ENCODE measurements at places on chromosomes 7 and 10.

DNA sequence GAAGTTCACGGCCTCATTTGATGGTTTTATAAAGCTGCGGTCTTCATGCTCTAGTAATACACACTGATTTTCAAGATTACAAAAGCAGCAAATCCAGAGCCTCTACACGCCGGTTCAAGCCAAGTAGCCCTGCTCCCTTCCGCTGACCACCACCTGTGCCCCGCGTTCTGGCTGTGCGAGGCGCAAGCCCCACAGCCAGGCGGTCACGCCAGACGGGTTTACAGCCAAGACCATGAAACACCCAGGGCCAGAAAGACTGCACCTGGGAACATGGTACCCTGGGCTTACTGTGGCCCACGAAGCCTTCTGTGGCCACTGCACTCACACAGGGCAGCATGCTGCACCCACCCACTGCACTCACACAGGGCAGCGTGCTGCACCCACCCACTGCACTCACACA lies 33.6 kb downstream of the GPER1 start:
- no peak for DNase-seq

- DNase-seq: no peak
These were observed 3.3 kb downstream of the EPHA1 start for GRCh38 chr7:143405173-143406001.

DNA sequence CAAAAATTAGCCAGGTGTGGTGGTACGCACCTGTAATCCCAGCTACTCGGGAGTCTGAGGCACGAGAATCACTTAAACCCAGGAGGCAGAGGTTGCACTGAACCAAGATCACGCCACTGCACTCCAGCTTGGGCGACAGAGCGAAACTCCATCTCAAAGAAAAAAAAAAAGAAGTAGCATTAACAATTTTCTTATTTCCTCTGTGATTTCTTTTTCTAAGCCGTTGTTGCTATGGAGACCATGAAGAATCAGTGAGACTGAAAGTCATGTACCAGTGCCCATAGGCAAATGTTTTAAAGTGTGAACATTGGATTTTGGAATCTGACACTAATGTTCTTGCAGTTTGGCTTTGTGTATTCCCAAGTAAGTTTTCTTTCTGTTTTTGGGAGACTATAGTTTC lies 18.4 kb upstream of the MAP3K8 start:
- DNase-seq: no peak

GRCh38 chr10:58502956-58503355 lies 9.7 kb upstream of the BICC1 start:
- no peak for DNase-seq

All from stimulated activated CD4-positive, alpha-beta T cell treated with anti-CD3 and anti-CD28 coated beads, TNF-alpha, amount 100 ng/mL, for 24 hours (primary cell).